ENCODE measurements at places on chromosomes 2 and 18.

GRCh38 chr2:158740127-158740526 is 55.0 kb upstream of the DAPL1 start:
- no peak for DNase-seq

DNA sequence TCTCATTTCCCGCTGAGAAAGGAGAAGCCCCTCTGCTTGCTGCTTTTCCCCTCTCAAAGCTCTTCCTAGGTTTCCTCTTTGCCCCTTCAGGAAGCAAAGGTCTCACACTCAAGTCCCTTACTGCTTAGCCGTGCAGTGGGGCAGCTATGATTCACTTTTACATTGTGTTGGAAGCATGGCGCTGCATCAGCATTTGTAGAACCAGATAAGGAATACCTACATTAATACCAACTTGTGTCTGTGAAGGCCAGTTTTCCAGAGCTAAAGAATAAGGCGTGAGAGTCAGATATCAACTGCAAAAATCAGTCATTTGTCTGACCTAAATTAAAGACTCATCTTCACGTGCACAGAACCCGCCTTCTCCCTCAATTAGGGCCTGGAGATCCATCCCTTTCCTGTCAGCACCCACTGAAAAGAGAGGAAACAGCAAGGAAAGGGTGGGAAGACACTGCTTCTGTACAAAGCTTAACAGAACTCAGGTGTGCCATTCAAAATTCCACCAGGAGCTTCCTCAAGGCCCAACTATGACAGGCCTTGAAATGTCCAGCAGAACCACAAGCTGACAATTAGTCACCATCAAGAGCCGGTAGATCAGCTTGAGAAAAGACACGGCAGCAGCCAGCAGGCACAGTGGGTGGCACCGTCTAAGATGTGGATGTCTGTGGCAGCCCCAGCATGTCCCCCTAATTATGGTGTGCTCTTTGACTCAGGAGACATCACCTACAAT is 16.1 kb upstream of the XDH start:
- DNase-seq = no peak

DNA sequence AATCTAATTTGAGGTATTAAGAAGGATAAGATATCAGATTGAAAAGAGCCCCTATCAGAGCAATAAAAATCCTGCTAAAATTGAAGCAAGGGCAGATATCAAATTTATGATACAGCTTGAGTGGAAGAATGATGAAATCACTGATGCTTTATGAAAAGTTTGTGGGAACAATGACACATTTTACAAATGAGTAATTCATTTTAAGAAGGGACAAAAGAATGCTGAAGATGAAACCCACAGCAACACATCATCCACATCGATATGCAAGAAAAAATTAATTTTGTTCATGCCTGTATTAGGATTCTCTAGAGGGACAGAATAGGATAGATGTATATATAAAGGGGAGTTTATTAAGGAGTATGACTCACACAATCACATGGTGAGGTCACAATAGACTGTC is 355.6 kb upstream of the GYPC start:
- no peak for DNase-seq

GRCh38 chr2:145029873-145030272 is 510.0 kb upstream of the ZEB2 start:
- DNase-seq = no peak

GRCh38 chr2:45879406-45879805 is 227.9 kb downstream of the PRKCE start:
- no peak for DNase-seq

DNA sequence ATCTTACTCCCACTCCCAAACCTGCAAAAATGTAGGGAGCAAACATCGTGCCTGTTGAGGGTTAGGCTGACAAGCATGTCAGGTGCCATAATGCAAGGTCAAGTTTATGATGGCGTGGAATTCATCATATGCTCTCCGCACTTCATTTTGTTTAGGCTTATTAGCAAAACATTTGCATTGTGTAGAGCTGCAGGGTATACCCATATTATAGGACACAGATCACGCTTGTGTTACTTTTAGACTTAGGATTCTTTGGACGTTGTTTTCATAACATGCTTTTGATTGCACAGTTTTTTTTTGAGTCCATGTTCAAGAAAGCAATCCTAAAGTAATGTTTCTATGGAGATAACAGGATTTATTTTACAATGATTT is 22.9 kb downstream of the MBP start:
- DNase-seq = no peak

DNA sequence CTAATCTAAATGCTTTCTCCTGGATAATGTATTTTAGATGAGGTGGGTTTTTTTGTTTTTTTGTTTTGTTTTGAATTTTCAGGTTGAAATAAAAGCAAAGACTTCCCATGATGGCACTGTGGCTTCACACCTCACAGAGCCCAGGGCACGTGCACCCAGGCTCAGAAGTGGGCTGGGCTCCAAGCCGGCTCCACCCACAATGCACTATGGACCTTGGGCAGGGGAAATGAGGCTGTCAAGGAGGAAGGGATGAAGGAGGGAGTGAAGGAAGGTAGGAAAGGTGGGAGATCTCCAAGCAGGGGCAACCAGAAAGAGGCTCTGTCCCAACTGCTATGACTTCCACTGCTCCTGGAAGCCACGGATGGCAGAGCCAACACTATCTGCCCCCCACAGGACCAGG is 60.4 kb downstream of the BIN1 start:
- no peak for DNase-seq

DNA sequence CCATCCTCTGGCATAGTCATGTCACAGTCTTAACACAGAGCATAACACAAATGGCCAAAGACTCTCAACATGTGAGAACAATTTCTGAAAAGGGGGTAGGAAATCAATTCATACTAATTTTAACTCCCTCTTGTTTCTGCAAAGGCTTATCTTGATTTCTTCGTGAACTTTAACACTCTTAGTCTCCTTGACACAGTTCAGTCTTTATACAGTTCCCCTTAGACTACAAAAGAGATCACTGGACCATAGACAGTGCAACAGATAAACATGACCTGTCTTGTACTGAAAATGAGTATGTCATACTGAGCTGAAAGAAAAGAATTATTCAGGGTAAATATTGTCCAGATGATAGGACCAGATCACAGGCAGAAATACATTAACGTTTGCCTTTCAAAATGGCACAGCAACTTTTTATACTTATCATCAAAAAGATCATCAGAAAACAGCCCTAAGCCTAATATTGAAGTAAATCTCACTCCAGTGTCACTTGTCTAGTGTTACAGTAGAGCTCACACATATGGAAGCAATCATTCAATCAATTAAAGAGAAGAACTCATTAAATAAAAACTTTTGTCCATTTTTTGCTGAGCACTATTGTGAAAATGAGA is 56.4 kb upstream of the VRK2 start:
- DNase-seq = no peak

GRCh38 chr2:115533081-115533480 is 1090.6 kb downstream of the DPP10 start:
- DNase-seq = no peak

- DNase-seq = no peak
Observed at GRCh38 chr2:227464361-227464760, 7.6 kb upstream of the AGFG1 start.

- no peak for DNase-seq
Observed at GRCh38 chr2:226403369-226403768, 396.3 kb downstream of the IRS1 start.

DNA sequence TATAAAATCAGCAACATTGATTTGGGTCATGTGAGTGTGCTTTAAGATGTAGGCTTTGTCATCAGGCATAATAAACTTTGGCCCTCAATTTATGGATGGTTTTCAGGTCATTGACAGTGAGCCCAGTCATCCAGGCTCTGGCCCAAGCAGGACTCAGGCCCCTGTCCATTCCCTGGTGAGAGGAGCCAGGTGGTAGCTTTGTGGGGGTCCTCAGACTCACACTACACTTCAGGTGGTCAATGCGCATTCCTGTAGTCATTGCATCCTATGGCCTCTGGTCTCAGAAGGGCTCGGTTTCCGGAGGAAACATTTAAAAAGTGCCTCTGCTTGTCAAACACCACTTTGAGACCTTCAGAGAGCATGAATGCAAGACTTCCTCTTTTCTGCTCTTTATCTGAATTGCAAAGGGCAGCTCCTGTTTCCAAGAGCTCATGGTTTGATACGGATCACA is 20.2 kb downstream of the LGALSL start:
- no peak for DNase-seq

DNA sequence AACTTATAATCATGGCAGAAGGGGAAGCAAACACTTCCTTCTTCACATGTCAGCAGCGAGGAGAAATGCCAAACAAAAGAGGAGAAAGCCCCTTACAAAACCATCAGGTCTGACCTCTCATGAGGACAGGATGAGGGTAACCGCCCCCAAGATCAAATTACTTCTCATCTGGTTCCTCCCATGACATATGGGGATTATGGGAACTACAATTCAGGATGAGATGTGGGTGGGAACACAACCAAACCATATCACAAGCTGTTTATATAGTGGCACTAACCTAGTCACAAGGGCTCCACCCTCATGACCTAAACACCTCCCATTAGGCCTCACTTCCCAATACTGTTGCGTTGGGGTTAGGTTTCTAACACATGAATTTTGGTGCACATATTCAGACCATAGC is 110.0 kb downstream of the OSBPL6 start:
- no peak for DNase-seq

- DNase-seq = no peak
Observed at GRCh38 chr2:169018390-169018789, 12.7 kb downstream of the ABCB11 start.

- DNase-seq = no peak
Observed at GRCh38 chr2:213119061-213119809, 32.2 kb downstream of the IKZF2 start.
